ENCODE measurements at places on chromosomes 3 and 15. TPM values are rescaled to one million over a fixed set of nuclear protein-coding genes. Genes with fewer than 3 reads are reported as not detected.

DNA sequence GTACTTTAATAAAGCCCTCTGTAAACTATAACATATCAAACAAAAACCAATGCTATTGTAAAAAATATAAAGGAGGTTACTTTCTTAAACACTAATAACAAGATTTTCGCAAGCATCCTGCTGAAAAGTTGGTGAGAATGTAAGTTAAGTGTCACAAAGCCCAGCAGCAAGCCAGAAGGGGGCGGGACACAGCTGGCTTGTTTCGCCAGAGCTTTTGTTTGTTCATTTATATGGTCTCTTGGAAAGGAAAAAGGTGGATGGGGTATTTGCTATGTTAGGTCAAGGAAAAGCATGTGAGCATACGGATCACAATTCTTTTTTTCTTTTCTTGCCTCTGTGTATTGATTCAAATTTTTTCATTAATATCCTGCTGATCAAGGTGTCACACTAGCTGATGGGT, 59.9 kb downstream of the HACD2 start:
- no peak for DNase-seq

- no peak for DNase-seq
These were observed 3.4 kb upstream of the P3H2 start for GRCh38 chr3:190124067-190124466.

SOX2 gene
- 0.82 TPM for total RNA-seq

SNURF gene
- total RNA-seq: not detected

Measured in transverse colon (tissue), 4 donors.